ENCODE measurements at places on chromosomes 11 and 22.
A peak's percentile ranks its signal among the peaks of the same experiment; 100 is the strongest.

- DNase-seq, result no peak
Measured at GRCh38 chr11:123601136-123601535, 53.3 kb downstream of the SCN3B start.

DNA sequence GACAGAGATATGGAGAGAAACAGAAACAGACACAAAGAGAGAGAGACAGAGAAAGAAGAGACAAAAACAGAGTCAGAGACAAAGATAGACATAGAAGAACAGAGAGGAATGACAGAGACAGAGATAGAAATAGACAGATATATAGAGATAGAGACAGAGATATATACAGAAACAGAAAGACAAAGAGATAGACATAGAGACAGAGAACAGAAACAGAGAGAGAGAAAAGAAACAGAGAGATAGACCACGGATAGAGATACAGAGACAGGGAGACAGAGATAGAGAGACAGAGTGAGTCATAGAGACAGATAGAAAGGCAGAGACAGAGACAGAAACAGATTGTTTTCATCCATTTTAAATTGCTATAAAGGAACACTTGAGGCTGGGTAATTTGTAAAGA is 12.3 kb upstream of the MPEG1 start:
- DNase-seq, result no peak

DNA sequence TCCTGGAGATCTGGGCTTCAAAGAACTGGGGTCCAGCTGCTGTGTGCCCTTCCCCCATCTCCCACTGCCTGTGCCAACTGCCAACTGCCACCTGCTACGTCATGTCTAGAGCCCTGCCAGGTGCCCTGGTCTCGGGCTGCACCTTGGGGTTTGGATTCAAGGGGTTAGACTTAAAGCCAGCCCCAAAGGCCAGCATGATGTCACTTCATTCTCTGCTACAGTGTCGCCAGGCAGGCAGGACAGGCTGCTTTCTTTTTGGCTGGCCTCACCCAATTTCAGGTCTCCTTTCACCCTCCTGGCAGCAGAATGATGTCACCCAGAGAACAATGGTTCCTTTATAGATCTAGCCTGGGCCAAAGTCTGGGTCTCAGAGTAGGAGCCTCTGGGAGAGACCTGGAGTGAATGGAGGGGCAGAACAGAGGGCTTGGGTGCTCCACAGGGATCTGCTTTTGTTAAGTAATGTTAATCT is 79.5 kb upstream of the CRYBB3 start:
- no peak for DNase-seq

GRCh38 chr11:12626616-12627015 is 47.6 kb upstream of the TEAD1 start:
- no peak for DNase-seq

DNA sequence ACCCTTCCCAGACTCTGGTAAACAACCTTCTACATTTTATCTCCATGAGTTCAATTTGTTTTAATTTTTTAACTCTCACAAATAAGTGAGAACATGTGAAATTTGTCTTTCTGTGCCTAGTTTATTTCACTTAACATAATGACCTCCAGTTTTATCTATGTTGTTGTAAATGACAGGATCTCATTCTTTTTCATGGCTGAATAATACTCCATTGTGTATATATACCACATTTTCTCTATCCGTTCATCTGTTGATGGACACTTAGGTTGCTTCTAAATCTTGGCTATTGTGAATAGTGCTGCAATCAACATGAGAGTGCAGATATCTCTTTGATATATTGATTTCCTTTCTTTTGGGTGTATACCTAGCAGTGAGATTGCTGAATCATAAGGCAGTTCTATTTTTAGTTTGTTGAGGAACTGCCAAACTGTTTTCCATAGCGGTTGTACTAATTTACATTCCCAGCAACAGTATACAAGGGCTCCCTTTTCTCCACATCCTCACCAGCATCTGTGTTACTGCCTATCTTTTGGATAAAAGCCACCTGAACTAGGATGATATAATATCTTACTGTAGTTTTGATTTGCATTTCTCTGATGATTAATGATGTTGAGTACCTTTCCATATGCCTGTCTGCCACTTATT is 93.9 kb downstream of the ATG16L2 start:
- DNase-seq, result no peak

DNA sequence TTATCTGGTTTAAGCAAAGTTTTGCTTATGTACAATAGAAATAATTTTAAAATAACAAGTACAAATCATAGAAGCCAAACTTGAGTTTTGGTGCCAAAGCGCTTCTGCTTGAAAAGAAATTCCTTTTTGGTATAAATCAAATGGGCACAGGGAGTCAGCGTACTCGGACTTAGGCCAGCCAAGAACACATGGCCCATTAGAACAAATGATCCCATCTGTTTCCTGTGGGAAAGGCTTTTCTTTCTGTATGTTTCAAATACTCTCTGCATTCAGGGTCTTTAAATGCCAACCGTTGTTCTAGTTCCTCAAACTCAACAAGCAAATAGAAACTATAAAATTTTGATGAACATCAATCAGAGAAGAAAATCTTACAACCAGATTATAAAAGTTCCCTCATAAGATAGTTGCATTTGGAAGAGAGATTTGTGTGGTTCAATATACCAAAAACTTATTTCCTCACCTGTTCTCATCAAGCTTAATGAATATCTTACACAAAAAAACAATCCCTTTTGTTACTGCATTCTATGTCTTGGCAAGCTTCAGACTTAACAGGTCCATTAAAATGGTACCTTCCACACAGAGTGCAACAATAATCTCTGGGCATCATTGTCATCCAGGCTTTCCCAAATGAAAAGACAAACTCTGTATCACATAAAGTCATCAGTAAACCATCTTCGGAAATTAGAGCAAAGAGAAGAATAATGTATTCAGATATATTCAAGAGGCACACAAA is 739.8 kb upstream of the API5 start:
- no peak for DNase-seq

DNA sequence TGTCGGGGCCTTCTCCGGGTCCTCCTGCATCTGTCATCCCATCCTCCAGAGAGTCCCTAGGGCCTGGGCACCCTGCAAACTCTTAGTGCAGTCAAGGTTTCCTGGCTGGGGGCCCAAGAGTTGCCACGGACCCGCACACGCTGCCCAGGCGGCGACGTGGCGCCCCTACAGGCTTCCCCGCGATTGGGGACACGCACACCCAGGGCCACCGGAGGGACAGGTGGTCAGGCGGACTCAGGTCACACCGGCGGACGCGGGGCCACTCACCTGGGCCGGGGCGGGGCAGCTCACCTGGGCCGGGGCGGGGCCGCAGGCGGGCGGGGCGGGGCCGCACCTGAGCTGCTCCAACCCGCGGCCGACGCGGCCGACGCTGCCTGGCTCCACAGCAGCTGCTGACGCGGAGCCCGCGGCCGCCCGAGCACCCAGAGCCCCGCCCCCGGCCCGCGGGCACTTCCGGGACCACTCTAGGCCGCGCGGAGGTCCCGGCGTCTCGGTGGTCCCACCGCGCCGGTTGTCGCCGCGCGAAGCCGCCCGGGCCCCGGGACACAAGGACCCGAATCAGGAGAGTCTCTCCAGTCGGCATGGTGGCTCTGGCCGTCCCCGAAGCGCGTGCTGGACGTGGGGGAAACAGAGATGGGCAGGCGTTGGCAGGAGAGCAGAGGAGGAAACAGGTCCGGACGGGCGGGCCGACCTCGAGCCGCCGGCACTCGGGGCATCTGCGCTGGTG is at the start of gene ZNF70:
ZNF70 (minus strand) TSS at position 399 of the 727 bp plus-strand sequence. CDS start 5,972 bp downstream, outside the sequence.
- peak; percentile 81 for DNase-seq

- DNase-seq, result peak; percentile 38
Measured at GRCh38 chr22:23289851-23290724, 109.8 kb downstream of the BCR start.
